Stomach (tissue), 19 donors: ENCODE measurements at places on chromosomes 2 and 18. TPM values are rescaled to one million over a fixed set of nuclear protein-coding genes. Genes with fewer than 3 reads are reported as not detected.

DNA sequence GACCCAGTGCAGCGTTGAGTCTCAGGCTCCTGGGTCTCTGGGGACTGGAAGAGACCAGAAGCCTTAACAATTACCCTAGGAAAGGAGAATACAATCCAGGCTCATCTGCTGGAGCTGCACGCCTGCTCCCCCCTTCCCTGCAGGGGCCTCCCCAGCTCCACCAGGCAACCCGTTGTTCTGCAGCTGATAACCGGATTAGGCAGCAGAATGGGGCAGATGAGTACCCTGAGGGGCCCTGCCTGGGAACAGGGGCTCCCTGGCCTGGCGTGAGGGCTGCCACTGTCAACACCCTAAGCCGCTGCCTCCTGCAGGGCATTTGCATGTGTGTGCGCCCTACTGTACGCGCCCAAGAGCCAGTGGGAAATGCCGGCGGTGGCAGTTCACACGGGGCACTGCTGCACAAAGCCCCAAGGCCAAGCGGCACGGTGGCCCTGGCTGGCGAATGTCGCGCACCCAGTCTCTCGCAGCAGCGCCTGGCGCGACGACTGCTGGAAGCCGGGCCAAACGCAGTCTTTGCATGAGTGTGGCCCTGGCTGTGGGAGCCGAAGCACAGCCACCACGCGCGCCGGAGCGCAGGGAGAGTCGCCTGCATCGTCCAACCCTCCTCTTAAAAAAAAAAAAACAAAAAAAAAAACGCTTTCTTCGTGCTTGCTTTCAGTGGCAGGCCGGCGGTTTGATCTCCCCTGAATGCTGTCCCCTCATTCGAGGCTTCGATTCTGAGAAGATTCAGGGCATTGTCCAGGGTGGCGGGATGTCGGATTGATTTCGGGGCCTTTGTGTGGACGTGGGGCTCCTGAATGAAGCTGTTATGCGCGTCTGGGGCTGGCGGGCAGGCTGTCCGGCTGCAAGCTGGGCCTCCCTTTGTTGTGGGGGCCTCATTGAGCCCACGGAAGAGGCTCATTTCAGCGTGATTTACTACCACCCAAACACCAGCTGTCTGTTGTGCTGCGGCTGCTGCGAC, 63.8 kb downstream of the SETBP1 start:
- peak; percentile 73 for DNase-seq

- DNase-seq, result no peak
Observed at GRCh38 chr2:180694445-180695421, 285.7 kb upstream of the UBE2E3 start.

- no peak for DNase-seq
Observed at GRCh38 chr2:109006971-109007370, 18.0 kb upstream of the EDAR start.

GRCh38 chr2:42256505-42256904, 87.4 kb downstream of the EML4 start:
- no peak for DNase-seq

DNA sequence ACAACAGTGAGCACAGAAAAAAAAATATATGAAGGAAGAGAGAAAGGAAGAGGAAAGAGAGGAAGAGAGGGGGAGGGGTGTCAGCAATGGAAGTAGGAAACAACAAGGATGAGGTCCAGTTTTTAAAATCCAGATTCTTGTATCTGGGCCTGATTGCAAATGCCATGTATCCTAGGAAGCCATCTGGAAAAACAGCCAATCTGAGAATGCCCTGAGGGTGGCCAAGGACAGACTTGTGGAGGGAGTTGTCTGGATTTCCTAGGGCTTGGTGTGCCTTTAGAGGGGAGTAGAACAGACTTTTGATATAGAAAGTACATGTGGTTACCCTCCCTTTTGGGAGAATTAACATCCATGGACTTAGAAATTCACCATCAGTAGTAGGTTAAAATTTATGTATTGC, 47.1 kb downstream of the PRKCE start:
- DNase-seq, result no peak

GRCh38 chr2:24883946-24884345, 36.1 kb downstream of the ADCY3 start:
- DNase-seq, result no peak

- DNase-seq, result no peak
Observed at GRCh38 chr2:12624905-12625598, 91.7 kb upstream of the TRIB2 start.

DNA sequence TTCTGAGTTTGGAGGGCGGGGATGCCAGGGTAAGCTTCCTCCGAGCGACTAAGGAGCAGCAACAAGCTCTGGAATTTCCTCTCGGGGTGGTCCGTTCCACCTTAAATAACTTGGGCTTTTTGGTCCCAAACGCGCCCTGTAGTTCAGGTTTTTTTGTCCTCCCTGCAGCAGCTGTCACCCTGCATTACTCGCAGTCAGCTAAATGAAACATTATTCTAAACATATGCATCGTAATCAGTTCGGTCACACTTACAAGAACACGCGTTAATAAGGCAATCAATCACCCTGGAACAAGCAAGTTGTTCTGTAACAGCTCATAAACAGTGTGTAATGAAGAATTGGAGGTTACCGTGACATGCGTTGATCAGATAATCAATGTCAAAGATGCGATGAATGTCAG, 8.3 kb downstream of the EVX2 start:
- DNase-seq, result no peak

DNA sequence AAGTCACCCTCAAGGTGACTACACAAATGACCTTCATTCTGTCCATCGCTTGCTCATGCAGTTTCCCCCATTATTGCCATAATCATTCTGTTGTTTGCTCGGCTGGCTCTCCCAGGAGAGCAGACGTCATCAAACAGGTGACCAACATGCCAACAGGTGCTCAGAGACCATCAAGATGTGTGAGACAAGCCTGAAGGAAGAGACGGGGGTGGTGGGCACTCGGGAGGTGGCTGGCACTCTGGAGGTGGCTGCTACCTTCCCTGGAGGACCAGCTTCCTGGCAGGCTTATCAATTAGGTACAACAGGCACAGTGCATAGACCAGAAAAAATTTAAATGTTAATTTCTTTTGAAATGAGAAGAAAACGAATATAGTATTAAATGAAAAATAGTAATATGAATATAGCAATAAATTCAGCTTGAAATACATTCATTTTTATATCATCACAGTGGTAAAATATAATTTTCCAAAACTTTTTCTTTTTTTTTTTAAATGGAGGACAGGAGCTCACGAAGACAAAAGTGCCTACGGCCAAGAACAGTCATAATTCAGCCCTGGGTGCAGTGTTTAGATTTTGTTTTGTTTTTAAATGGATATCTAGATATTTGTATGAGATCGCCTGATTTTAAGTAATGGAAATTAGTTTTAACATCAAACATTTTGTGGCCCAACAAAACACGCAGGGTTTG, 16.9 kb upstream of the HAAO start:
- DNase-seq, result no peak

- no peak for DNase-seq
Observed at GRCh38 chr18:56112013-56112749, 524.2 kb upstream of the TCF4 start.

- DNase-seq, result no peak
Observed at GRCh38 chr18:47552783-47553182, 301.3 kb upstream of the SKOR2 start.

- DNase-seq, result no peak
Observed at GRCh38 chr2:230912046-230912445, 13.0 kb downstream of the GPR55 start.

DNA sequence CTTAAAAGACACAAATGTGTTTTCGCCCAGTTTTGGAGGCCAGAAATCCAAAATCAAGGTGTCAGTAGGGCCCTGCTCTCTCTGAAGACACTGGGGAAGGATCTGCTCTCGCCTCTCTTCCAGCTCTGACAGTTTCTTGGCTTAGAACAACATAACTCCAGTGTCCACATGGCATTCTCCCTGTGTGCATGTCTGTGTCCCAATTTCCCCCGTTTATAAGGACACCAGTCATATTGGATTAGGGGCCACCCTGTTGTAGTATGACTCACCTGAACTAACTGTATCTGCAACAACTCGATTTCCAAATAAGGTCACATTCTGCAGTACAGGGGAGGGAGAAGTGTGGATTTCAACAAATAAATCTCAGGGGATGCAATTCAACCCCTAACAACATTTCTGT, 263.2 kb downstream of the SS18 start:
- DNase-seq, result no peak

DNA sequence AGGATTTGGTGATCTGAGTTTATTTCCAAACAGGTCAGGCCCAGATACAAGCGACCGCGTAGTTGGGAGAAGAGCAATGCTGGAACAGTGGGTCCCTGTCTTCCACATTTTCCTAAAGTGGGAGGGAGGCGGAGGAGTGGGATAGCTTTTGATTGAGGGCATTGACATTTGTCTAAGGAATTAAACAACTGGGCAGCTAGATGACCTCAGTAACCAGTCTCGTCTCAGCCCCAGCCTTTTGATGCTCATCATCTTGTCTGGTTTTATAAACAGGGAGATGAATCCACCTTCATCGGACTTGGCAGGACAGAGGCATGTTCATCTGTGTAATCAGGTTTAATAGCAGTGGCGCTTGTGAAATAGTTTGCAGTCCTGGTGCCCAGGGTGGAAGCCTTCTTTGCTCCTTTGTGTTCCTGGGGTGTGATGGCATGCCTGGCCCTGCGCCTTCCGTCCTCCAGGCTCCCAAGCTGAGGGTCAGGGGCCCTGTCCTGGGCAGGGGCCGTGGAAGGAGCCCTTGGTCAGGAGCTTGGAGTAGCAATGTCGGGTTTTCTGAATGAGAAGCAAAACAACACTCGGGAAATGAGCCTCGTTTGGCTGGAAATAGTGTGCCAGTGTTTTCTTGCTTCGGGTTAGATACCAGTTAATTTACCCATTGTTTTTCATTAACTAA, 193.8 kb downstream of the FAM210A start:
- DNase-seq, result no peak

GRCh38 chr2:205959521-205959920, 126.5 kb downstream of the INO80D start:
- no peak for DNase-seq

DNA sequence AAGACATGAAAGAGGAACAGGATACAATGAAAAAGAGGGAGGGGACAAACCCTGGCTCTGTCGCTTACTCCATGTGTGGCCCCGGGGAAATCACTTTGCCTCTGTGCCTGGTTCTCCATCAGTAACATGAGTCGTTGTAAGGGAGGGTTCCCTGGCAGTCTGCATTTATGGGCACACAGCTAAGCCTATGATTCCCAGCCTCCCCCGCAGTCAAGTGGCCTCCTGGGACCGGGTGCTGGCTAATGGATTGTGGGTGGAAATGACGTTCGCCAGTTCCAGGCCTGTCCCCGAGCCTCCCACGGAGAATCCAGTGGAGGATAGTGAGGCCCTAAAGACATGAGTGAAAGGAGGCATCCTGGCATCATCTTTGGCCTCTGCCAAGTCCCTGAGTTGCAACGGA, 42.7 kb downstream of the SFXN5 start:
- DNase-seq, result no peak

DNA sequence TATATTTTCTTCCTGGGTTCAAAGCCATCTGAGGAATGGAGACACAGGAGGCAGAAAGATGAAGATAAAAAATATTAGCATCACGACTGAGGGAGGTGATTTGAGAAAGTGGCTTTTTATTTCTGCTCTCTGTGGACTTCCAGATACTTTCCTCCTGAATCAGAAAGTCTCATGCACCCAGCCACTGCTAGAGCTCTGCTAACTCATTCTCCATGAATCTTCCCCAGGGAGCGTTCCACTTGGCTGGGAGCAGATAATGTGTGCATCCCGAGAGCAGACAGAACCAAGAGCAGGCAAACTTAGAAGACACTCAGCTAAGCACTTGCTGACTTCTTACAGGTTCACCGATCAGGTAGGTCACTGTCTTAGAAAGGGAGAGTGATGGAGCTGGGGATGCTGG, 264.1 kb upstream of the THUMPD2 start:
- no peak for DNase-seq

DNA sequence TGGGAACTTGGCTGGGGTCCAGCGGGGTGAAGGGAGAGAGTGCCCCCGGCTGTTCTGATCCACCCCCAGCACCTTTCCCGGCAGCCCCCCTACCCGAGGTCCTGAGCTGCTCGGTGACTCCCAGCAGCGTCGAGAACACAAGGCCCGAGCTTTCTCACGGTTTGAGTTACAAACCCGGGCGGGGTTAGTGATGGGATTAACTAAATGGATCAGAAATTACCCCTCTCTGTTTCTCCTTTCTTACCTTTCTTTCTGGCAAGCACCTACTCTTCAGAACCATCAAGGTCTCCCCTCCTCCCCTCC, 139.4 kb upstream of the GPC1 start:
- no peak for DNase-seq

DNA sequence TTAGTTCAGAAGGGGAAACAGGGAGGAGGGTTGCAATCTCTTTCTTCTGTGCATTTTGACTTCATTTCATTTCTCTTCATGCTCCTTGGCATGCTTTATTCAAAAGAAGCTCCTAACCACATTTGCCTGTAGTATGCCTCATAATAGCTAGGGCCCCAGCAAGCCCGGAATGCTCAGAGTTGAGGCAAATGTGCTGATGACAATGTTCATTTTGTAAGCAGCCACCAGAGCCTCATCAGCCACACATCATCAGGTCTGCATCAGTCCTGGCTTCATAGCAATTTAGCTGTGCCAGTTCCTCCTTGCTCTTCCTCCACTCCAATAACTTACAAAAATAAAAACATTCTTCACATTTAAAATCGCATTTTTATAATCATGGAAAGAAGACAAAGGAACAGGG, 65.4 kb upstream of the MMADHC start:
- no peak for DNase-seq

DNA sequence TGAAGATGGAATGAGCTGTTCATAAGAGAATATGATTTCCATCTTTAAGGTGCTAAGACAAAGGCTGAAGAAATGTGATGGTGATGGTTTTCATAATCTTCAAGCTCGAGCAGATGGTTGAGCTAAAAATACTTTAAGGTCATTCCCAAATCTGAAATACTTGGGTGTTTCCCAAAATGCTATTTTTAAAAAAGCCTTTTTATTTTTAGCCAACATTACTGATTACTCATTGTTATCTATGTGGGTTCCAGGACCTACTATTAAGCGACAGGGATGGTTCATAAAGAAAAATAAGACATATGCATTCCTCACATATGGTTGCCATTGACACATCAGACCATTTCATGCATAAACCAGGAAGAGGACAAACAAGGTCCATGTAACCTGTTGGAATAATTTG, 298.5 kb downstream of the PLCL1 start:
- no peak for DNase-seq

DNA sequence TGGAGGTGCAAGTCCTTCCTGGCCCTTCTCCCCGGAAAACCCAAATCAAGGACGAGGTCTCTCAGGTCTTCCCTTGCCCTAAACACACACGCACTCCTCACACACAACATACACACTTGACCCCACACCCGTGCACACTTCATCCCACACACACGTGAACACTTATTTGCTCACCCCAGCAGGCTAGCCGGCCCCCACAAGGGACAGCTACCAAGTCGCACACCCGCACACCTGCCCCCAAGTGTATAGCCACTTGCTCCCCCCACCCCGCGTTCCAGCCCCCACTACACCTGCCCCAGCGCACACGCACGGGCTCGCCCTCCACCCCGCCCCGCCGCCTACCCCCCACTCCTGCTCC, 359 bp downstream of the TGFBRAP1 start:
- no peak for DNase-seq

The ITGA4 gene
- 9.4 TPM for total RNA-seq

The CCDC178 gene
- total RNA-seq, result 1.1 TPM

The RNF152 gene
- total RNA-seq, result 15.2 TPM

The CFAP65 gene
- not detected for total RNA-seq

The CROCC2 gene
- total RNA-seq, result 4.9 TPM

The MOGAT1 gene
- not detected for total RNA-seq
